SK-MEL-5 (cell line): ENCODE measurements at places on chromosomes 11 and 22. TPM values are rescaled to one million over a fixed set of nuclear protein-coding genes. Genes with fewer than 3 reads are reported as not detected.
A peak's percentile ranks its signal among the peaks of the same experiment; 100 is the strongest.

DNA sequence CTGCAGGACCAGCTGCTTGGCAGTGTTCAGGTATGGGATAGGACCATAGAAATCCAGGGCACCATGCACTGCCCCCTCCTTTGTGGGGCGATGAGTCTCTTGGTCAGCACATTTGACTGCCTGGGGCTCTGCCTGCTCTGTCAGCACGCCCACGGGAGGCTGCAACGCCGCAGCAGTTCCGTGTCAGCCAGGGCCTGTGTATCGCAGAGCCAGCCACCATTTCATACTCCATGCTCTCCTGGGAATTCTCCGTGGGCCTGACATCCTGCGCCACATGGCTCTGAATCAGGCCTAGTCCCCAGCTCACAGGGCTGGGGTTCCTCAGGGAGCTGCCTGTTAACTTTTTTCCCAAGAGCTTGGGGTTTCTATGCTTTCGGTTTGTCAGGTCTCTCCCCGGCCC lies 16.9 kb upstream of the RELT start:
- DNase-seq: no peak

DNA sequence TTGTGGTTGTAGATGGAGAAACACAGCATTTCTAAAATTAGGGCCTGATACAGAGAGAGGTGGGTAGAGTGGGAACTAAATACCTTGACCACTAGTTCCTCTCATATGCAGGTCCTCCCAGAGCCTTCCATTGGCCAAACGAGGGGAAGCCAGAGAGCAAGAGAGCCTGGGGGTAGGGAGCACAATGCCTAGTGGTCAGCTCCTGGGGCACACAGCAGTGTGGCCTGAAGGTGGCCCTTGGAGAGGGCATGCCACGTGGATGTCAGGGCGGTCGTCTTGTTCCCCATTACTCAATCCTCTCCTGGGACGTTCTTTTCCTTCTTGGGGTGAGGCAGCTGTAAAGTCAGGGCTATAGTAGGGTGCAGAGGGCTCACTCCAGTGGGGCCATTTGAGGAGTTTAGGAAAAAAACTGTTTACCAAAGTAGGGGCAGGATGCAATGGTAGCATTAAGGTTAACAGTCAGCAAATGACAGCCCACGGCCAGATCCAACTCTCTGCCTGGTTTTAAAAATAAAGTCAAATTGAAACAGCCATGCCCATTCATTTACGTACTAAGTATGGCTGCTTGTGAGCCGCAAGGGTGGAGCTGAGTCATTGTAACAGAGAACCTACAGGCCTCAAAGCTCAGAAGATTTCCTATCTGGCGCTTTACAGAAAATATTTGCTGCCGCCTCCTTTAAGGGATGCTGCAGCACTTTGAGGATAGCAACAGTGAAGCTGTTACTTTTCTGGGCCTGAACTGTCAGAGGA lies 7.6 kb downstream of the MYO18B start:
- DNase-seq: no peak

EMSY gene
- total RNA-seq: 8.3 and 11.2 TPM in 2 replicates

GRCh38 chr11:8081591-8082250 lies 710 bp downstream of the TUB start:
- peak; percentile 8 for DNase-seq

TIMP3 gene
- 76.4 and 78.8 TPM in 2 replicates for total RNA-seq

- no peak for DNase-seq
These were observed 29.5 kb upstream of the CARS1 start for GRCh38 chr11:3086671-3087150.
